ENCODE measurements at places on chromosomes 3 and 15.

- no peak for DNase-seq
Observed at GRCh38 chr3:148030975-148031374, 621.8 kb downstream of the ZIC1 start.

DNA sequence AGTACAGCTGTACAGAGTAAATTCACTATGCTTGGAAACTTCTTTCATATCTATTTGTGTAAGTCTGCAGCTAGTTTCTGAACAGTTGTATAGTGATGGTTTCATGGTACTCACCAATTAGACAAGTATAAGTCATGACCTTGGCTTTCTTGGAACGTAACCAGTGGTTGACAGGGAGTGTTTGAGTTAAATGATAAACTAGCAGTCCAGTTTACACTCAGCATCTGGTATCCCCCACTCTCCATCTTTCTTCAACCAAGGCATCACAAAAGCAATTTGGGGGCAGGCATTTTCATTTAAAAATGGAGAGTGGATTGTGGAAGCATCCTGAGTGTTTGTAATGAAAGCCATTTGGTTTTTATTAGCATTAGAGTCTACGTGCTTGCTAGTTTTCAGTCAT lies 26.0 kb downstream of the MME start:
- no peak for DNase-seq

DNA sequence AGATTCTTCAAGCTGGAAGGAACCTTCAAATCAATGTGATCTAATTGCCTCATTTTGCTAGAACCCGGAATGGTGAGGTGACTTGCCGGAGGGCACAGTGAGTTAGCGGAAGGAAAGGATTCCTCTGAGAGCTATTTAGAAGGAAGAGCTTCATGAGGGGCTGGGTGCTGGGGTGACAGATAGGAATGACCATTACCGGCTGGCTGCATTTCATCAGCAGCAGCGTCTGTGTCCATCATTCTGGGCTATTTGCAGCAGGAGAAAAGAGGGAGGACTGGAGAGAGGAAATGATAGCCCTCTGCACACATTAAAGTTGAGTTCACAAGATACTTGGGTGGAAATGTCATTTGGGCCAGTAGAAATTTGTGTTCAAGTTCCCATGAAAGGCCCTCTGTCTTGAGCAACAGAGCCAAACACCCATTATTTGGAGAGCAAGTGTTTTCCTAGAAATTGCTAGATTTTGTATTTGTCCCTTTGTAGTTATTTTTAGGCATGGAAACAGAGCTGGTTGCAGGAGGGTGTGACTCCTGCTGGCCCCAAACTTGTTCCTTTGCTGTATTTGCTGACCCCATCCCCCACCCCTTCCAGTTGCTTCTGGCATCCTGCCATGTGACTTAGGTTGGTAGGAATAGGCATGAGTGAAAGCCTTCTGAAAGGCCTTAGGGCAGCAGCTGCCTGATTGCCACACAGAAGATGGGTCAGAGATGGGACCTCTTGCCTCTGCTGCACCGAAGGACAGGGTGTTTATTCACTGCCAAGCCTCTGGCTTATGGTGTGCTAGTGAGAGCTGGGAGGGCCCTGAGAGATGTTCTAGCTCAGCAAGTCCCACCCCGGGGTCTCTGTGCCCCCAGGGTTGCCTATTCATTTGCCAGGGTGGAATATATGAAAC lies 87.5 kb upstream of the PLXNA1 start:
- DNase-seq: peak; percentile 20

- no peak for DNase-seq
Observed at GRCh38 chr3:186014866-186015265, 77.1 kb upstream of the TRA2B start.

DNA sequence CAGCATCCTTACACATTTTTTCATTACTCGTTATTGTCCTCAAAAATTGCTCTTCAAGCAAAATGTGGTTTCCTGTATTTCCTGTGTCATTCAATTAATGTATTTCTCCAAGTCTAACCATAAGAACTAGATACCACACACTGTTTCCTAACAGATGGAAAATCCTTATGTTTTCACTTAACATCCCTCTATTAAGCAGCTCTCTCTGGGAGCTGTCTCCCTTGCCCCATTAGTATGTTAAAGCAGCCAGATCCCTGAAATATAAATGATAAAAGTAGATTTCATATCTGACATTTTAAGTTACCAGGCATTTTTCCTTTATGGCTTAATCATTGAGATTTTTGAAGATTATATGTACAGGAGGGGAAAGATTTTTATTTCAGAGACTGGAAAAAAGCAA lies 15.9 kb downstream of the PFN2 start:
- no peak for DNase-seq

DNA sequence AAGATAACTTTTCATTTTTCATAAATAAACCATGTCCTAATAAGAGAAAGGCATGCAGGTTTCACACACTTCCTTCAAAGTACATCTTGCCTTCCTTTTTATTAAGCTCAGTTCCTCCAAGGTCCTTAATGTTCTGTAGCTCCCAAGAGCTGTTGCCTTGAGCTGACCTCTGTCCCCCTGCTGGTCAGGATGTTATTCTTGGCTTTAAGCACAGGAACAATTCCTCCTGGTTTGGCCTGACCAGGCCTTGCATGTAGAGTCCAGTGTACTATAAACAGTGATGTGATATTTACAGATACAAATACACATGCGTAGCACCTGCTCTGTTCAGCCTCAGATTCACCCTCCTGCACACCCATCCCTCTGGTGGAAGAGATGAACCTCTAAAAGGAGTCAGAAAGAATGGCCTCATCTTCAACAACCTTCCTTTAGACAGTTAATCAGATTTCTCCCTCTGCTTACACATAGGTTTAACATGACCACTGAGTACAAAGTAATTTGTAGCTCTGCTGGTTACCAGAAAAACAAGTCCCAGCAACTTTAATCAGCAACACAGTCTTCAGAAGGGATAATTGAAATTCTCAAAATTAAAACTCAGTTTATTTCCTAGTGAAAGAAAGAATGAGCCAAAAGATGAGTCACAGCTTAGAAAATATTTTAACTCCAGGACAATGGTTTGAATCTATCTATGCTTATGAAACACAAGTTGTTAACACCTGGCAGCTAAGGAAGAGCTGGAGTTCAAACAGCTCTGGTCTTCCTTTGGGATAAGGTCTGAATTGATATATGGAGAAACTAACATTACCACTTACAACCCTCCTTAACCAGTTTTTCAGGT lies 46.5 kb downstream of the PTPN9 start:
- peak; percentile 59 for DNase-seq

DNA sequence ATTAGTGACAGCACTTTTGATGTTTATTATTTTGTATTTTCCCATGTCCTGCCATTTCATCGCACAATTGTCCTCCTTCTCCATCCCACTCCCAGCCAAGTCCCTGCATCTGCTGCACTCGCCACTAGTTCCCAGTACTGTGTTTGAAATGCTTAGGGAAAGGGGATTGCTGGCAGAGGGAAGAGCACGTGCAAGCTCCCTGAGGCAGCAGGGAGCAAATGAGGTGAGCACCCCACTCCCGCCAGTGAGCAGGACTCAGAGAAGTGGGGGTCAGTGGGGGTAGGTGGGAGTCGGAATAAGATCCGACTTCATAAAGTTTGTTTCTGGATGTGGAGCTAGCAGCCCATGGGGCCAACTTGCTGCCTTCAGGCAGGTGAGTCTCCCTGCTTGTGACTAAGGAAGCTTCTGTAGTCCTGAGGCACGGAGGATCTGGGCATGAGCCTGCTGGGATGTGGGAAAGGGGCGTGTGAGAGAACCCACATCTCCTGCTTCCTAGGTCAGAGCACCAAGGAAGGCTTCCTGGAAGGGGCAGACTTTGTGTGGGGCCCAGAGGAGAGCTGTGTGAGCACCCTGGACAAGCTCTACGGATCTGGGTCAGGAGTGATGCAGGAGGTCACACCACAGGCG lies 99.7 kb upstream of the TLE3 start:
- DNase-seq: no peak

- no peak for DNase-seq
Observed at GRCh38 chr3:146928421-146929059, 323.4 kb upstream of the PLSCR5 start.

- DNase-seq: no peak
Observed at GRCh38 chr3:123720638-123721037, 135.8 kb upstream of the HACD2 start.

GRCh38 chr3:4745235-4745610 lies 234.0 kb upstream of the BHLHE40 start:
- DNase-seq: no peak

GRCh38 chr15:94004697-94005096 lies 226.7 kb upstream of the MCTP2 start:
- no peak for DNase-seq

- no peak for DNase-seq
Observed at GRCh38 chr15:91223863-91224262, 123.8 kb downstream of the SV2B start.

GRCh38 chr3:46280105-46280797 lies 38.0 kb downstream of the CCR3 start:
- no peak for DNase-seq

- no peak for DNase-seq
Observed at GRCh38 chr3:140342668-140343067, 335.2 kb upstream of the TRIM42 start.

GRCh38 chr3:99895131-99895696 lies 77.6 kb downstream of the CMSS1 start:
- DNase-seq: no peak

DNA sequence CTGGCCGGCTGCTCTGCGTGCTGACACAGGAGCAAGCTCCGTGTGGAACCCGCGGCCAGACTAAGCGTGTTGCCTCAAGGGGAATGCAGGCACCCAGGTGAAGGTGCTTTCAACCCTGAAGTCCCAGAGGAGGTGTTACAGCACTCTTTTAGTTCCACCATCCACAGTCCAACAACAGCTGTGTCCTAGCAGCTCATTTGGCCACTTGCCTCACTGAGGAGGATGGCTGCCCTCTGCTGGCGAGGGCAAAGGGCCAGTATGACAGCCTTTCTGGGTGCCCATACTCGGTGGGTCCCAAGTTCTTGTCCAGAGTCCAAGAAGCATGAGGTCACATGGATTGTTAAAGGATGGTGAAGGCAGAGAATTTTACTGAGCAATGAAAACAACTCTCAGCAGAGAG lies 87.8 kb downstream of the C3orf85 start:
- DNase-seq: peak; percentile 27

DNA sequence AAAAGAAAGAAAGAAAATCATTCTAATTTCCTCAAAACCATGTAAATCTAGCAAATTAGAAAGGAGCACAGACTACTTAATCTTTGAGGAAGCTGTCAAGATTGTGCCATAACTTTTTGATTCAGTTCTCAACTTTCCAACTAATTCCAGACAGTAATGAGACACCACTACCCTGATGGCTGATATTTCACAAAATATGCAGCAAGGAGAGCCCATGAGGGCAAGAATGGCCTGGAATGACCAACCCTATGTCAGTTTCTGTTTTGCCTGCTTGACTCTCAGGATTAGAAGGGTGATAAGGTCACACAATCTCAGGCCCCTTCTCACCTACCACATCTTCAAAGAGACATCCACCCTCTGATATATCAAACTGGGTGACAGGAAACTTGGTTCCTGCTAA lies 134.7 kb downstream of the MAGI1 start:
- no peak for DNase-seq

- DNase-seq: peak; percentile 4
Observed at GRCh38 chr3:52784021-52784621, 6.7 kb downstream of the ITIH1 start.

GRCh38 chr3:95350049-95350448 lies 1287.2 kb downstream of the NSUN3 start:
- no peak for DNase-seq

- peak; percentile 87 for DNase-seq
Observed at GRCh38 chr3:43389388-43390254, 103.3 kb downstream of the SNRK start.

DNA sequence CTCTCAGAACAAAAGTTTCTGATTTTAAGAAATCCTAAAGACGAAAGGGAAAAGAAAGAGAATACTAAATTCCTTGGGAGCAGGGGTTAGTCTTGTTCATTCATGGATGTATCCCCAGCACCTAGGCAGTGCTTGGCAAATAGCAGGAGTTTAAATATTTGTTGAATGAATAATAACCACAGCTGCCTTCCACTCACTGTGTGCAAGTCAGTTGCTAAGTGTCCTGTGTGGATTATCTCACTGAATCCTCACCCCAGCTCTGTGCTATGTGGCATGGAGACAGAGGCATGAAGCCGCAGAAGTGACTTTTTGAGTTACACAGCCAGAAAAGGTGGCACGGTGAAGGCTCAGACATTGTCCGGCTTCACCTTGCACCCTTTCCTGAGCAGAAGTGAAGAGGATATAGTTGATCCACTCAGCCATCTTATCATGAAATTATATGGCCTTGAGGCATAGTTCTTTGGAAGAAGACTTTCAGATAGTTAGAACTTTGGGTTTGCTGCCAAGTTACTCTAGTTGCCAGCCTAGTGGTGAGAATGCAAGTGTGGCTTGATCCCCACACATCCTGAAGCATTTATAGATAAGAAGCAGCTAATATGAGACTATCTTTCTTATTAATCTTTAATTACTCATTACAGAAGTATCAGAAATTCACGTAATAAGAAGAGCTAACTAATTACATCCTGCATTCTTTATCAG lies 355.5 kb downstream of the LRTM1 start:
- no peak for DNase-seq

GRCh38 chr3:128339491-128340012 lies 127.1 kb downstream of the DNAJB8 start:
- DNase-seq: no peak

- peak; percentile 95 for DNase-seq
Observed at GRCh38 chr3:46484911-46485778, 12.6 kb upstream of the RTP3 start.

- no peak for DNase-seq
Observed at GRCh38 chr15:87207990-87208580, 1048.5 kb downstream of the NTRK3 start.

- peak; percentile 83 for DNase-seq
Observed at GRCh38 chr3:150409512-150410310, 1.6 kb downstream of the TSC22D2 start.

All from body of pancreas (tissue), 4 donors.